Calu3 (cell line): ENCODE measurements at places on chromosomes 16 and 17. TPM values are rescaled to one million over a fixed set of nuclear protein-coding genes. Genes with fewer than 3 reads are reported as not detected.
A peak's percentile ranks its signal among the peaks of the same experiment; 100 is the strongest.

DNA sequence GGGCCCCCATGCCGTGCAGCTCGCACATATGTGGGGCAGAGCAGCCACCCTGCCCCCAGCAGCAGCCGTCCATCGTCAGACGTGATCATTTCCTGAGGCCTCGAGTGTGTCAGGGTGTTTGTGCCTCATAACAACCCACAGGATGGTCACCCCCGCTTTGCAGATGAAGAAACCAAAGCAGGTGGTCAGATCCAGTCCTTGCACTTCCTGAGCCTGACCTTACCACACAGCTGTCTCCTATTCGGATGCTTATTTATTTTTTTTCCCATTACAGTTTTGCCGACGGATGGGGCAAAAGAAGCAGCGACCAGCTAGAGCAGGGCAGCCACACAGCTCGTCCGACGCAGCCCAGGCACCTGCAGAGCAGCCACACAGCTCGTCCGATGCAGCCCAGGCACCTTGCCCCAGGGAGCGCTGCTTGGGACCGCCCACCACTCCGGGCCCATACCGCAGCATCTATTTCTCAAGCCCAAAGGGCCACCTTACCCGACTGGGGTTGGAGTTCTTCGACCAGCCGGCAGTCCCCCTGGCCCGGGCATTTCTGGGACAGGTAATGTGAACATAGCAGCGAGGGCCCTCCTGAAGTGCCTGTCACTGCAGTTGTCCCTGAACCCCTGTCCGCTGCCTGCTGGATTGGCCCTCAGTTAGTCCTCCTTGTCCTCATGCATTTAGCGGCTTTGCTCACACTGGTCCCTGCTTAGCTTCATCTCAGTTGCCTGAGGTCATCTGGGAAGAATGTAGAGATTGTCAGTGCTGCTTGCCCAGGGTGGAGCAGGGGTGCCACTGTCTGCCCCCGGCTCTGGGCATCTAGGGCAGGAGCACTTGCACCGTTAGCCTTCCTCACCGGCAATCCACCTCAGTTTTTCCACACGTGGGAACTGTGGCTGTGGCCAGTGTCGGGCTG, 1.4 kb downstream of the MPG start:
- H3K27me3 ChIP-seq, result no peaks in the 10 kb centered on the region
- no peak overlapping the region for H3K27ac ChIP-seq
- H3K36me3 ChIP-seq, result peaks cover 75% of the 10 kb centered on the region
- H3K4me3 ChIP-seq, result peak overlapping the region; percentile 80
- no peak for DNase-seq

DNA sequence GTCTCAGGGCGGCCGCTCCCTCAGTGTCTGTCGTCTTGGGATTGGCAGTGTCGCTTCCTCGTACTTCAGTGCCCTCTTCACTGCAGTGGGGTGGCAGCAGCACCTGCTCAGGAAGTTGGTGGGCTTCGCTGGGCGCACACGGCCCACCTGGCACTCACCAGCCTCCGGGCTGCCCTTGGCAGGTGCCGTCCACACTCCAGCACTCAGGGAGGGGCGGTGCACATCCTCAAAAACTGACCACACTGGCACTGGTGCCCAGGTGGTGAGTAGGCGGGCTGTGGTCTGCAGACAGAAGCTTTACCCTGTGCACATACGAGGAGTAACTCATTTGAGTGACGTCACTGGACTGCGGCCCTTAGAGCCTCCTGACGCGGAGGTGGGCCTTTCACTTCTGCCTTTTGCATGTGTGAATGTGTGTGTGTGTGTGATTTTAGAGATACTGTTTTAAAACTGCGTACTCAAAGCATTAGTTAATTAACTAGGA, 94.6 kb downstream of the BANP start:
- H3K27me3 ChIP-seq, result no peaks in the 10 kb centered on the region
- H3K36me3 ChIP-seq, result peaks cover 4% of the 10 kb centered on the region
- no peak overlapping the region for H3K27ac ChIP-seq
- no peak for DNase-seq
- no peak overlapping the region for H3K4me3 ChIP-seq

- DNase-seq, result no peak
- no peaks in the 10 kb centered on the region for H3K36me3 ChIP-seq
- H3K27me3 ChIP-seq, result no peaks in the 10 kb centered on the region
- H3K4me3 ChIP-seq, result no peak overlapping the region
- H3K27ac ChIP-seq, result no peak overlapping the region
Observed at GRCh38 chr16:83117810-83118209, 491.0 kb downstream of the CDH13 start.

- no peak for DNase-seq
- H3K27ac ChIP-seq, result no peak overlapping the region
- no peak overlapping the region for H3K4me3 ChIP-seq
- no peaks in the 10 kb centered on the region for H3K27me3 ChIP-seq
- H3K4me1 ChIP-seq, result no peaks in the 10 kb centered on the region
Observed at GRCh38 chr17:62931101-62931500, 34.9 kb upstream of the TANC2 start.

DNA sequence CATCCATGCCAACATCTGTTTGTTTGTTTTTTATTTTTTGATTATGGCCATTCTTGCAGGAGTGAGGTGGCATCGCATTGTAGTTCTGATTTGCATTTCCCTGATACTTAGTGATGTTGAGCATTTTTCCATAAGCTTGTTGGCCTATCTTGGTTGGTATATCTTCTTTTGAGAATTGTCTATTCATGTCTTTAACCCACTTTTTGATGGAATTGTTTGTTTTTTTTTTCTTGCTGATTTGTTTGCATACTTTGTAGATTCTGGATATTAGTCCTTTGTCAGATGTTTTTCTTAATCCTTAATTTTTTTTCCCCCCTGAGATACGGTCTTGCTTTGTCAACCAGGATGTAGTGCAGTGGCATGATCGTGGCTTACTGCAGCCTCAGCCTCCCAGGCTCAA, 43.0 kb downstream of the RNF135 start:
- peaks cover 5% of the 10 kb centered on the region for H3K36me3 ChIP-seq
- no peaks in the 10 kb centered on the region for H3K27me3 ChIP-seq
- no peak overlapping the region for H3K27ac ChIP-seq
- H3K4me3 ChIP-seq, result no peak overlapping the region
- no peaks in the 10 kb centered on the region for H3K4me1 ChIP-seq

DNA sequence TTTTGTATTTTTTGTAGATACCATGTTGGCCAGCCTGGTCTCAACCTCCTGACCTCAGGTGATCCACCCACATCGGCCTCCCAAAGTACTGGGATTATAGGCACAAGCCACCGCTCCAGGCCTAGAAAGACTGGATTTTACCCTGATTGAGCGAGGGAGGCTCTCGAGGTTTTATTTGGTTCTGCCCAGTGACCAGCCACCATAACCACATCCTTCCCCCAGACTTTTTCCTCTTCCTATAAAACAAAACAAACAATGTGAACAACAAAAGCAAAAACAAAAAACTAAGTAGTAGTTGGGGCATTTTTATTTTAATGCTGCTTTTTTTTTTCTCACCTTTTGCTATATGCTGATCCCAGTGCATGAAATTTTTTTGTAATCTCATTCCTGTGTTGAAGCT, 509.6 kb downstream of the MAF start:
- DNase-seq, result no peak
- no peaks in the 10 kb centered on the region for H3K4me1 ChIP-seq
- H3K36me3 ChIP-seq, result no peaks in the 10 kb centered on the region

DNA sequence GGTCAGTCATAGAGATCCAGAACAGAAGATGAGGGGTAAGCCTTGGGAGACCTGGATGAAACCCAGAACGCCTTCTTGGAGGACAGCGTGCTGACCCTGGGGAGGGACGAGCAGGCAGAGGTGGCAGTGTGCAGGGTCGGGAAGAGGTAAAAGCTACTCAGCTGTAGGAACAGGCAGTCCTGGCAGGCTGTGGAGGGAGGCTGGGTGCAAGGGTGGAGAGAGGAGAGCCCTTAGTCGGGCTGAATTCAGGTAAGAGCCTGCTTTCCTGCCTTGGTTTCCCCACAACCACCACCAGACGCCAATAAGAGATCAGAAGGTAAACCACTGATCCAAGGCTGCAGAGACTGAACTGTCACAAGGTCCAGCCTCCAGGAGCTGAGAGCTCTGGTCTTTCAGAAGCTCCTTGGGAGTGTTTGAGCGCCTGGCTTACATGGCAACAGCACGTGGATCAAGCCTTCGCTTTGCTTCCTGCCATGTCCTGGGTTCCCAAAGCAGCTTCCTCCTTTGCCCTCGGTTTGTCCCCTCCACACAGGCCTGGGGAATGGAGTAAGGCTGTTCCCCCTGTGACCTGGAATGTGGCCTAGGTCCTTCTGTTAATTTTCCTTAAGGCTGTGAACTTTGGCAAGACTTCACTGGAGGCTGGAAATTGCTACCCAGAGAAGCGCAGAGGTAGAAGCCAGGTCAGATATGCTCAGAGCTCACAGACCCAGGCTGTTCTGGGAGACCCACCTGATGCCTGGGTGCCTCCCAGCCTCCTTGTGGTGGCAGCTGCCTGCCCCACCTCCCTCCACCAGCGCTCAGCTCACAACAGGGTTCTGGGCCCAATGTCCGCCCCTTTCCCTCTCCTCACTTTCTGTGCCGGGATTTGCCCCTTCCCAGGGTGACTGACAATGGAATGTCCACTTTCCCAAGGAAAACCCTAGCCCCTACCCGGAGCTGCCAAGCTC, 3.9 kb upstream of the PDK2 start:
- DNase-seq, result no peak
- H3K27ac ChIP-seq, result peak overlapping the region; percentile 65
- peaks cover 33% of the 10 kb centered on the region for H3K4me1 ChIP-seq
- H3K27me3 ChIP-seq, result no peaks in the 10 kb centered on the region

DNA sequence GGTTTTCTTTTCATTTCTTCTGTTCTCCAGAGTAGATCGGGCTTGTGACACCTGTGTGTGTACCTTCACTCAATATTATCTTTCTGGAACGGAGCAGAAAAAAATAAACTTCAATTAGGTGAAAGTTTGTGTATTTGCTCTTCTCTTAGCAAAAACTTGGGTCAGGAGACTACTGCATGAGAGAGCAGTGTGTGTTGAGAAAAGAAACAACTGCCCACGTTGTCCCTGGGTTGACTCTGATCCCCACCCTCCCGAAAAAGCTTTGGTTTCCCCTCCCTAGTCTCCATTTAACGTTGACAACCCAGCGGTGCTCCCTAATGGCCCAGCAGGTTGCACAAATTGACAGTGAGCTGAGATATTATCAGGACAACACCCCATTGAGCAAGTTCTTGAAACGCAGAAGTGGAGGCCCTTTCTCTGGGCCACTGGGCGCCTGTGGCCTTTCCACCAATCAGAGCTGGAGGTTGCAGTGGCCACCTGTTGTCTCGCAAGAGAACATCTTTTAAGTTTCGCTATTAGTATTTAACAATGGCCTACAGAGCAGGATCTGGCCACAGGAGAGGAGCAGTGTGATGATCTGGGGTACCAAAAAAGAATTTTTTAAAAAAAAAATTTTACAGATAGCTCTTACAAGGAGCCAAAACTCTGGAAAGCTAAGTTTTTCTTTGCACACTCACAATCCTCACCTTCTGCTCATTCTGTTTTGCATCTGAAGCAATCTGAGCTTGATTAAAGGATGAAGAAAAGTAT, 1.5 kb upstream of the TOX3 start:
- H3K36me3 ChIP-seq, result peaks cover 33% of the 10 kb centered on the region
- no peaks in the 10 kb centered on the region for H3K27me3 ChIP-seq
- H3K27ac ChIP-seq, result no peak overlapping the region
- H3K4me3 ChIP-seq, result no peak overlapping the region
- H3K4me1 ChIP-seq, result peaks cover 41% of the 10 kb centered on the region

DNA sequence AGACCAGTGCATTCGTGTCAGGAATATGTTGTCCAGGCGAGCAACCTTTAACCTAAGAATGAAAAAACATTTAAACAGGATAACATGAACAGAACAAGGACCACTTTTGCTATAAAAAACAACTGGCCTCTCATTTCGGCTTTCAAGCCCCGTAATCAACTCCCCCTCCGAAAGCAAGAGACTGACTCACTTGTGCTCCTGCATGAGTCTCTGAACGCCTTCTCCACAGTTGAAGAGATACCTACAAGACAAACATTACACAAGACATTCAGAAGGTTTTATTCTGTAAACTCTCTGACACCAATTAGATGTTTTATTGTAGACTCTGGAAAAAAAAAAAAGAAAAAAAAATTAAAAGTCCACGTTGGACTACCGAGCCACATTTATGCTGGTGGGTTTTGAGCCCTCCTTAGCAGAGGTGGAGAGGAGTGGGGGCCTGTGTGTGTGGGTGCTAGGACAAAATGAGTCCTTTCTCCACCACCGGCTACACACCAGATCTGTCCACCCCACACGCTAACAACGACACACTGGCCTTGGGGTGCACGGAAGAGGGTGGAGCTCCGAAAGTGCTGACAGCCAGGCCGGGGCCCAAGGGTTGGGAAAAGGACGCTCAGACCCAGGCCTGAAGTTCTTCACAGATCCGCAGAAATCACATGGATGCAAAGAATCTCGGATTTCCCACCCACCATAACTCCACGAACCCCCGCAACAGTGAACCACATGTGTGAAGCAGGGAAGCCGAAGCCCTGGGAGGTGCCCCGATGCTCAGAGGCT, 759 bp downstream of the ELAC2 start:
- H3K4me1 ChIP-seq, result peaks cover 8% of the 10 kb centered on the region
- H3K27ac ChIP-seq, result no peak overlapping the region
- no peak for DNase-seq
- peaks cover 24% of the 10 kb centered on the region for H3K36me3 ChIP-seq

The NHLRC4 gene
- total RNA-seq, result not detected in 2 replicates

The EVI2A gene
- not detected in 2 replicates for total RNA-seq

- peaks cover 35% of the 10 kb centered on the region for H3K4me1 ChIP-seq
- no peaks in the 10 kb centered on the region for H3K27me3 ChIP-seq
- DNase-seq, result peak; percentile 61
- H3K27ac ChIP-seq, result peak overlapping the region; percentile 80
- H3K36me3 ChIP-seq, result no peaks in the 10 kb centered on the region
Observed at GRCh38 chr17:30344283-30345088, 10.6 kb upstream of the TMIGD1 start.

DNA sequence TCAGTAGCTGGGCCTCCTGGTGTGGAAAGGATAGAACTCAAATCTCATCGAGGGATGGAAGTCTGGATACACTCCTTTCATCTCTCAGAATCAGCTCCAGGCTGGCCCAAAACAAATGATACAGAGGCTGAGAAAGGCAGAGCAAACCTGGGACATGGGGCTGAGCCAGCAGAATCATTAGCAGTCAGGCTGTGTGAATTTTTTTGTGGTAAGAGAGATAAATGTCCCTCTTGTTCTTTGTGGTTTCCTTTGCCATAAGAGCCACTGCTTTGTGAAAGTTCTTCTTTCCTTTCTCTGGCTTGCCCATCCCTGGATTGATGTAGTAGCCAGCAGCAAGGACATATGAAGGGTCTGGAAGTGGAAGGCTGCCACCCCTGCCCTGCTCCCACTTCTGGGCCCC, 146.2 kb downstream of the CDH13 start:
- no peaks in the 10 kb centered on the region for H3K36me3 ChIP-seq
- H3K4me3 ChIP-seq, result no peak overlapping the region
- no peaks in the 10 kb centered on the region for H3K4me1 ChIP-seq
- DNase-seq, result no peak
- no peaks in the 10 kb centered on the region for H3K27me3 ChIP-seq

The C16orf92 gene
- not detected in 2 replicates for total RNA-seq
